NCI-H460 (cell line): ENCODE measurements at places on chromosomes 7 and 10. TPM values are rescaled to one million over a fixed set of nuclear protein-coding genes. Genes with fewer than 3 reads are reported as not detected.

GNGT1 gene
- total RNA-seq: 0.47 and 0.61 TPM in 2 replicates

COBL gene
- total RNA-seq: 21.9 and 23.8 TPM in 2 replicates

CHAT gene
- total RNA-seq: not detected in 2 replicates

NME8 gene
- not detected in 2 replicates for total RNA-seq

GRCh38 chr10:101089520-101090299, 27.9 kb downstream of the KAZALD1 start:
- DNase-seq: no peak

GRCh38 chr7:148884049-148884298, at the start of gene EZH2:
Gene EZH2, minus strand, starts transcription at chr7:148884291. Its CDS starts 36,993 bp downstream, at chr7:148847298.
- no peak for DNase-seq

GRCh38 chr7:93016681-93017381, 100.9 kb downstream of the SAMD9 start:
- DNase-seq: no peak

DNA sequence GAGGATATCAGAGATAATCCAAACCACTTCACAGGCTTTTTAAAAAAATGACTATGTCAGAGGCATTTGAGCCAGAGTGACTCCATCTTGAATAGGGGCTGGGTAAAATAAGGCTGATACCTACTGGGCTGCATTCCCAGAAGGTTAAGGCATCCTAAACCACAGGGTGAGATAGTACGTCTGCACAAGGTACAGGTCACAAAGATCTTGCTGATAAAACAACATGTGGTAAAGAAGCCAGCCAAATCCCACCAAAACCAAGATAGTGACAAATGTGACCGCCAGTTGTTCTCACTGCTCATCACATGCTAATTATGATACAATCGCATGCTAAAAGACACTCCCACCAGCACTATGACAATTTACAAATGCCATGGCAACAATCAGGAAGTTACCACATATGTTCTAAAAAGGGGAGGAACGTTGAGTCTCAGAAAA, 177.5 kb downstream of the RAPGEF5 start:
- no peak for DNase-seq

DNA sequence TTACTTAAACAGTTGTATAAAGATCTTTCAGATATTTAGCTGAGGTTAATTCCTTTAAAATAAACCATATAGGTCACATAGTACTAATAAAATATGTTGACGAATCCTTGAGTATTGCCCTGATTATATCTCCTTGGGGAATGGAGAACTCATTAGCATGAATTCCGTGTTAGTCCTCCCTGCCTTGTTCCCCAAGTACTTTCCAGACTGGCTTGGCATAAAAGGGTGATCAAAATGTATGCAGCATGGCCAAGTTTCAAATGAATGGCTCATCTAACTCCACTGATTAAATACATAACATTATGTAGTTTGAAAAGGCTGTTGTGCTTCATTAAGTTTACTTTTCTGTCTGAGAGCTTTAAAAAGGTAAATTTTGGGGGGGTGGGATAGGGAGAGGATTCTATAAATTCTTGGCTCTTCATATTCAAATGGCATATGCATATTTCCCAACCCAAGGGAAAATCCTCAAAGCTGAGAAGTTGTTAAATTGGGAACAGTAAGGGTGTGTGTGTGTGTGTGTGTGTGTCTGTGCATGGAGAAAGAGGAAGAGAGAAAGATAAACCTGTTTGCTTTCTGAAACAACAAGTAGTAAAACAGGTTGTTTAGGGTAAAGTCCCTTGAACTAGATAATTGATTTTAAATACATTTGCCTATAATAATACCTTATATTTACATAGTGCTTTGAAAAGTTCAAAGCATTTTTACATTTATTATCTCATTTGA, 4.8 kb upstream of the ADD3 start:
- DNase-seq: no peak
